ENCODE measurements at places on chromosomes 5 and 9.

DNA sequence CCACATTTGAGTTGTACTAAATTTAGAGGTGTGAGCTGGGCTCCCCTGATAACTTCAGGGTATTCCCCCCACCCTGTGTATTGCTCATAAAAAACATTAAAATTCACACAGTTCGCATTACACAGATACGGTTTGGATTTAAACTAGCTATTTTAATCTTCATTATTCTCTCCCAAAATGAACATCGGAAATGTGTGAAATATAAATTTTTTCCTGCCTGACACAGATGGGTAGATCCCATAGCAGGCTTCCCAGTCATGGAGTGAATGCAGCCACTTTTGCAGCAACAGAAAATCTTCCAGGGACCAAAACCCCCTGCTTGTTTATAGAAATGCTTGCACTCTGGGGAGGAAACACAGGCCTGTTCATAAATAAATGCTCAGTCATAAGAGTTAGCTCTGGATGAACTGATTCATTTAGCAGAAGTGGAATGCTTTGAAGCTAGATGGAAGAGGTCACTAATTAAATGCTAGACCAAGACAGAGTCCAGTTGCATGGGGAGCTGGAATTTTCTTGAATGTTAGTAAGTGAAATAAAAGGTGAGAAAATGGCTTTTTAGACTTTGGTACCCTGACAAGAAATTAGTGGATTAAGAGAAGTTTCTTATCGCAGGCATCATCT, 115.6 kb downstream of the PDE8B start:
- no peak for DNase-seq

- DNase-seq = no peak
Measured at GRCh38 chr5:54988218-54988617, 2.8 kb upstream of the ESM1 start.

DNA sequence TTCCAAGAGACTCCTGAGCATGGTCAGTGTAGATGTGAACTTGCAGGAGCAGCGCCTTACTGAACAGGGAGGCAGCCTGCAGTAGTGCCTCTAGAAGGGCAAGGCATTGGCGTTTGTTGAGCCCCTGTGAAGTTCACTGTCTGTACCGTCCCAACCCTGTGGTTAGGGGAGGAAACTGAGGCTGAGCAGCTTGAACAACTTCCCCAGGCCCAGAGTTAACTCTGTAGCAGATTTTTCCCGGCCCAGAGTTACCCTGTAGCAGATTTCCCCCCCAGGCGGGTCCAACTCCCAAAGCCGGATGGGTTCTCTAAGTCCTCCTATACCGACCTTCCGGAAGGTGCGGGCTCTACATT, 9.6 kb downstream of the LMX1B start:
- no peak for DNase-seq

GRCh38 chr5:172458976-172459782, 4.9 kb upstream of the SH3PXD2B start:
- no peak for DNase-seq

DNA sequence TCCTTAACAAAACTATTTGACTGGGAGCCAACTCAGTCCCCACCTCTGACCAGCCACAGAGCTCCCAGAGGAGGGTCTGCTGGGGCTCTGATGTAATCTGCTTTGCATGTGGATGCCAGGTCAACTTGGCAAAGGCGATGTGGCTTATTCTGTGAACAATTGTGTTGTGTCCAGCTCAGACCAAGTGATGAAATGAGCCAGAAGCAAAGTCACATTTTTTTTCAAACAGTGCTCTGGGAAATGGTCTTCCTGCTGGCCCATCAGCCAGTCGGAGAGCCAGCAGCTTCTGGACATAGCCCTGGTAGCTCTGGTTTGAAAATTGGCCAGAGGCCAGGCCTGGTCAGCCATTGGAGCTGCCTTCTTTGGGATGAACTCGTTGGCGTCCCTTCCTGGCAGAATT, 86.5 kb downstream of the ANGPTL2 start:
- DNase-seq = no peak

GRCh38 chr5:763998-764781, 20.3 kb downstream of the ZDHHC11B start:
- DNase-seq = no peak

GRCh38 chr5:173637340-173637739, 20.9 kb upstream of the BOD1 start:
- no peak for DNase-seq

DNA sequence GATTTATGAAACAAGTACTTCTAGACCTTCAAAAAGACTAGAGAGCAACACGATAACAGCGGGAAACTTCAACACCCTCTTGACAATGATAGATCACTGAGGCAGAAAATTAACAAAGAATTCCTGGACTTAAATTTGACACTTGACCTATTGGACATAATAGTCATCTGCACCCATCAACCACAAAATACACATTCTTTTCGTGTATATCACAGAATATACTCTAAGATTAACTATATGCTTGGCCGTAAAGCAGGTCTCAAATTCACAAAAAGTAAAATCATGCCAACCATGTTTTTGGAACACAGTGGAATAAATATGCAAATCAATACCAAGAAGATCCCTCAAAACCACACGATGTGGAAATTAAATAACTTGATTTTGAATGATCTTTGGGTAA, 559.4 kb downstream of the DNAH5 start:
- DNase-seq = no peak

DNA sequence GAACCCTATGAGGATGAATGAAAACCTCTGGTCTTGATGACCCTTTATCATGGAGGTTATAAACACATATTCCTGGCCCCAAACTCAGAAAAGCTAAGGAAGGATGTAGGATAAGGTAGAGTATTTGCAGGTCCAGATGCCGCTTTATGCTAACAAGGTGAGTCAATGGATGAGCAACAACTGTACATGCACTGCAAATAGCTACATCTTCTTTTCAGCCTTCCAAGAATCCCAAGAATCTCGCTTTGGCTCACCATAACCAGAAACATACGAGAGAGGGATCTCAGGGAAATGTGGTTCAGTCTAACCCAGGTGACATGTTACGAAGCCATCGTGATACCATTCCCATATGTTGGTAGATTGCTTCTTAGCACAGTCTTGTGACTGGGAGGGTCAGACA, 152.3 kb upstream of the ANKH start:
- DNase-seq = no peak

- DNase-seq = no peak
Measured at GRCh38 chr9:91266448-91266847, 95.3 kb downstream of the AUH start.

GRCh38 chr5:38483805-38484398, 72.5 kb downstream of the LIFR start:
- no peak for DNase-seq

GRCh38 chr5:2442496-2443354, 308.8 kb downstream of the IRX2 start:
- no peak for DNase-seq

Measured in stimulated activated CD8-positive, alpha-beta memory T cell treated with anti-CD3 and anti-CD28 coated beads, Interleukin-4, amount 100 ng/mL, for 4 hours (primary cell).